ENCODE measurements at places on chromosomes 2 and 18.

DNA sequence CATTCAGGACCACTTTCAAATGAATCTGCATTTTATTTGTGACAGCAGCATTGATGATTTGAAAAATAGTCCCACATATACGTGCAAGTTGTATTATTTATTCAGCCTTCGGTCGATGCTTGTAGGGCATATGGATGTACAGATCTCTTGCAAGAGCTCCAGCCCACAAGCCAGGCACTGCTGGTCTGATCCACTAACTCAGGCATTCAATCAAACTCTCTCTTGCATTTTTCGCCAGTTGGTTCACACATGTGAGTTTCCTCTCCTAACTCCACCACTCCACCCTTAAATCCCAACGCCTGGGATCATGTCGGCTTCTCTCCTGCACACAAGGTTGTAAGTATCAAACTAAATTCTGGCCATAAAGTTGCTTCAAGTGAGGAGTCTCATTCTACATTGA lies 318.7 kb downstream of the CYP26B1 start:
- no peak for DNase-seq

DNA sequence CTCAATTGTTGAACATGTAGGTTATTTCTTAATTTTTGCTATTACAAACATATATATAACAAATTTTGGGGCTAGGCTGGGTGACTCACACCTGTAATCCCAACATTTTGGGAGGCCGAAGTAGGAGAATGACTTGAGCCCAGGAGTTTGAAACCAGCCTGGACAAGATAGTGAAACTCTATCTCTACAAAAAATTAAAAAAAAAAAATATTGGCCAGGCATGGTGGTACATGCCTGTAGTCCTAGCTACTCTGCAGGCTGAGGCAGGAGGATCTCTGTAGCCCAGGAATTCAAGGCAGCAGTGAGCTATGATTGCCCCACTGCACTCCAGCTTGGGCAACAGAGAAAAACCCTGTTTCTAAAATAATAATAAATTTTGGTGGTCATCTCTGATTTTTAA lies 23.5 kb downstream of the SLC4A1AP start:
- DNase-seq = no peak

DNA sequence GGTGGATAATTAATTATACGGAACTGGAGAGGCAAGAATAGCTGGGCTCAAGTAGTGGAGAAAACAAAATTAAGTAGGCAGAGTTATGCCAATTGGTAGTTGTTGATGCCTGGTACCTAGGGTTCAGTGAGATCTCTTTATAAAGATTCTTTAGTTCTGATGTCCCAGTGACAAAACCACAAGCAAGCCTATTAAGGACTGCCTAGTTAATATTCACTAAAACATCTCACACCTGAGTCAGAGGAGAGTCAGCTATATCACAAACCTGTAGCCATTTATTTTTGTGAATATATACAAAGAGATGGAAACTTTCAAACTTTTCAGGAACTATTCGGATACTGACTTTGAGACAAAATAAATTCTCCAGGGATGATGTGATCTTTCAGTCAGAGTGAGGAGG lies 213.9 kb upstream of the CYP26B1 start:
- no peak for DNase-seq

GRCh38 chr18:60981682-60982328 lies 351.4 kb upstream of the CDH20 start:
- no peak for DNase-seq

GRCh38 chr2:50723286-50723938 lies 308.5 kb downstream of the NRXN1 start:
- no peak for DNase-seq

Data from esophagus squamous epithelium (tissue), 5 donors.